Cortex of kidney (tissue), 1 donor: ENCODE measurements at places on chromosomes 2 and 18.

DNA sequence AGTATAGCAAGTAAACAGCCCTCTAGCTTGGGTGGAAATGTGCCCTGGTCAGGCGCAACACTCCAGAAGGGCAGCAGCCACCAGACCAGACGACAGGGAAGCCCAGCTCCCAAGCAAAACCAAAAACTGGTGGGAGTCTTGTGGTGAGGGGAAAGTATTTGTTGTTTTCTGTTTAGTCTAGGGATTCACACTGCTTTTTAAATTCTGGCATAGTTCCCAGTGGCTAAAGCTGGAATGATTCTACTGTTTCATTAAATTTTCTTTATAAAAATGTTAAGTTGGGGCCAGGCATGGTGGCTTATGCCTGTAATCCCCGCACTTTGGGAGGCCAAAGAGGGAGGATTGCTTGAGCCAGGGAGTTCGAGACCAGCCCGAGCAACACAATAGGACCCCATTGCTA, 38.5 kb downstream of the MERTK start:
- no peak for DNase-seq

DNA sequence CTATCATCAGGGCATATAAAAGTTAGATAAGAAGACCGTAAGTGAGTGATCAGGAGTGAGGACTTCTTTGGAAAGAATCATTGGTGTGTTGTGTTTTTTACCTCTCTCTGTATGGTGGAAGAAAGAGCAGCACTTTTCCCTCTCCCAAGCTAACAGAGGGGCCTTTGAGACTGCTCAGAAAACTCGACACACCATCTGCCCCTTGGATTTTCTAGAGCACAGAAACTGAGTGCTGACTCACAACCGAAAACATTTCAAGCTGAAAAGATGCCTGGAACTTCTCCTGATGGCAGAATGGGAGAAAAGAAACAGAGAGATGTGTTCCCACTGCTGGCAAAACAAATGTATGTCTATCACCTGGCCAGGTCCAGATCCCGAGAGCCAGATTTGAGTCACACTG, 156.6 kb downstream of the DNAH7 start:
- no peak for DNase-seq

GRCh38 chr2:218567797-218568189, 358 bp downstream of the USP37 start:
- no peak for DNase-seq

GRCh38 chr2:235325151-235325550, 168.7 kb upstream of the AGAP1 start:
- no peak for DNase-seq

DNA sequence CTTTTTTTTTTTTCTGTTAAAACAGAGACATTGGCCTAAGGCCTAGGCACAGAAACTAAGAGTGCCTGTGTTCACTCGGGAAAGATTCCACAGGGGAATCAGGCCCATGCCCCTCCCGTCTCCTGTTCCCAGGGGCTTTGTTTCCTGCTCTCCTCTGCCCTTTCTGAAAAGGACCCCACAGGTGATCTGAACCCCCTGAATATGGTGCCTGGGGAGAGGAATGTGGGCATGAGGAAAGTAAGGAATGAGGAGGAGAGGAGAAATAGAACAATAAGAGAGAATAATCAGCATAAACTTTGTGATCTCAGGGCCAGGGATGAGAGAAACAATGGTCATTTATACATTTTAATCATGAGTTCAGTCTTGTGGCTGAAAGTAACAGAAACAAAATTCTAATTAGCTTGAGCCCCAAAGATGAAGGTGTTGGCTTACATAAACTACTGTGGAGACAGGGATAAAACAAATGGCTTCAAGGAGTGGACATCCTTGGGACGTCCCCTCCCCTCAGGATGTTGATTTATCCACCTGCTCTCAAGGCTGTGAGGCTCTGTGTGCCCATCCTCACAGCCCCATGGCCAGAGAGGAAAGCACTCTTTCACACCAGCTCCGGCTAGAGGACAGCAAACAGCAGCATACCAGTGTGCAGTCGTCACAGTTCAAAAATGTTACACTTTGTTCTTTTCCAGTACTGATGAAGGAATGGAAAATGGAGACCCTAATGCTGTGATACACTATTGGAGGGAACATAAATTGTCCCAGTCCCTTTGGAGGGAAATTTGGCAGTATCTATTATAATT, 46.4 kb upstream of the MRPL33 start:
- no peak for DNase-seq

GRCh38 chr18:46335534-46336101, 231.4 kb downstream of the HAUS1 start:
- no peak for DNase-seq

- DNase-seq: no peak
Measured at GRCh38 chr2:223052548-223053483, 826 bp downstream of the KCNE4 start.

- DNase-seq: no peak
Measured at GRCh38 chr2:18232731-18233438, 327.6 kb downstream of the RDH14 start.

DNA sequence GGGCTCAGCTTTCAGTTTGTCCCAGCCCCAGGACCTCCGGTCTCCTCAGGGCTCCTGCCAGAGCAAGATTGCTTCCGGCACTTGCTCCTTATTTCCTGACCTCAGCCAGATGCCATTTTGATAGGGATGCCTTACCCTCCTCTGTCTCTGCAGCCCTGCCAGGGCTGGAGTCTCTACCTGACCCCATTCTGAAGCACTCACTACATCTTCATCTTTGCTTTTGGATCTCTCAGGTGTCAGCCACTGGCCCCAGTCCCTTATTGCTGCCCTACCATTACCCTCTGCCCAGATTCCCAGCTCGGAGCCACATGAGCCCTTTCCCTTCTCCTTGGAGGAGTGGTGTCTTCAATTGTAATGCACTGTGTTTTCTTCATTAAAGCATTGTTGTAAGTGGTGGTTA, 17.1 kb downstream of the OSBPL6 start:
- no peak for DNase-seq

- no peak for DNase-seq
Measured at GRCh38 chr2:236752096-236752495, 182.5 kb downstream of the ACKR3 start.

- no peak for DNase-seq
Measured at GRCh38 chr2:48914477-48915089, 159.1 kb upstream of the LHCGR start.

DNA sequence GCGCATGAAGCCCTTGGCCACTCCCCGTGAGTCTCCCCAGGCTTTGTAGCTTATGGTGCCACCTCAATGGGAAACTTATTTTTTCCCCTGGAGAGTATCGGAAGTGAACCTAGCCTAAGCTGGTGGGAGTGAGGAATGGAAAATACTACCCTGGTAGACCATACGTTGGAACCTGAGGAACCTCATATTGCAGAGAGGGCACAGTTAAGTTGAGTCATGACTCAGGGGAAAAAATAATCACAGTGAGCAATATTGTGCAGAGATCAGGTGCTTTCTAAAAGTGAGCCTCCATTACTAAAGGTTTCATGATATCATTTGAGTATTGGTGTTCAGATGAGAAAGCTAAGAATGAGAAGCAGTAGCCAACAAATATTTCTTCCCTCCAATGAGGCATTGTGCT, 360.5 kb upstream of the NT5C1B start:
- no peak for DNase-seq

DNA sequence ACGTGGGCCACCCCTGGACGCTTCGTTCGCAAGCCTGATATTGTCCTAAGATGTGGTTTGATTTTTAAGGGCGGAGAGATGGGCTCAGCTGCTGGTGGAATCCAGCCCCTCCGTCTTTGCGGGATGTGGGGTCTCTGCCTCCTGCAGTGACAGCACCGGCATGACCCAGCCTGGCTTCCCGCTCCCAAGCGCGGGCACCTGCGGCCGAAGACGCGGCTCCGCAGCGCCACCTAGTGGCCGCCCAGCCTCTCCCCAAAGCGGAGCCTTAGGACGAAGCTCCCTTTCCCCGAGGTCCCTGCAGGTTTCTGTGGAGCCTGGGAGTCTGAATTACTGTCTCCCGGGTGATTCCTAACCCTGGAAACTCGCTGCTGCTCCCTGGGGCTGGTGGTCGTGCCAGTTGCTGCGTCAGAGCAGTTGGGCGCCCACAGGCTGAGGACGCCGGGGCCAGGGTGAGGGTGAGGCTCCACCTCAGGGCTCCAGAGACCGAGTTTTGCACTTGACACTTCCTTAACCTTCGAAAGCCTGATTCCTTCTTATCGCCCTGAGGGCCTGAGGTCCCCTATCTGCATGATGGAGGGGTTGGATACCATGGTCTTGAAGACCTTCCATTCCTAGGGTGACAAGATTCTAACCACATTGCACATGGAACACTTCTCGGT, 137.5 kb downstream of the TPO start:
- DNase-seq: no peak

DNA sequence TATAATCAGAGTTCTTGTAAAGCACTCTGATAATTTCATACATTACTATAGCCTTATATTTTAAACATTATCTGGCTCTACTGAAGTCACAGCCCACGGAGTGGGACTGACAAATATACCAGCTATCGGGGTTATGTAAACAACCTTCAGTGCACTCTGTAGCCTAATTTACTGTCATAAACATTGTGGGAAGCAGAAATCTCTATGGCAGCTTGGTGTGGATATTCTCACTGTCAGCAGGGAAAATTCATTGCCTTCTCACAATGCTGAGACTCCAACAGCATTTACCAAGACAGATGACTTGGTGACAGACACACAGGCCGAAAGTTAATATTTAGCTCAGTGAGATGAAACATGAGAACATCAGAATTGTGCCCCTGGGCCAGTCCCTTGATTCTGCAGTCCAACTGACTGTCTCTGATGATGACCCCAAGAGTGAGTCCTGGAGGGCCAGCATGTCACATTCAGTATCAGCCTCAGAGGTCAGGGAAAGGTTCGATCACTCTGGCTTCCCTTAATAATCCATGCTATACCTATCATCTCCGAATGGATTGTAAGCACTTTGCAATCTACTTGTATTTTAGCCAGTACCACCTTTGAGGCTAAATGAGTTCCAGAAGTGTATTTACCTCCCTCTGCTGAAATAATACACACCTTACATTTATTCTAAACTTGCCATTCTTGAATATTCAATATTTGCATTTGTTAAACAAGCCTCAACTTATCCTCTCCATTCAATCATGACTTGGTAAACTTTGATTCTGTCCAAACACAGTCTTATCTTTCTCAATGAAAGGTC, 146.2 kb upstream of the OSR1 start:
- no peak for DNase-seq

DNA sequence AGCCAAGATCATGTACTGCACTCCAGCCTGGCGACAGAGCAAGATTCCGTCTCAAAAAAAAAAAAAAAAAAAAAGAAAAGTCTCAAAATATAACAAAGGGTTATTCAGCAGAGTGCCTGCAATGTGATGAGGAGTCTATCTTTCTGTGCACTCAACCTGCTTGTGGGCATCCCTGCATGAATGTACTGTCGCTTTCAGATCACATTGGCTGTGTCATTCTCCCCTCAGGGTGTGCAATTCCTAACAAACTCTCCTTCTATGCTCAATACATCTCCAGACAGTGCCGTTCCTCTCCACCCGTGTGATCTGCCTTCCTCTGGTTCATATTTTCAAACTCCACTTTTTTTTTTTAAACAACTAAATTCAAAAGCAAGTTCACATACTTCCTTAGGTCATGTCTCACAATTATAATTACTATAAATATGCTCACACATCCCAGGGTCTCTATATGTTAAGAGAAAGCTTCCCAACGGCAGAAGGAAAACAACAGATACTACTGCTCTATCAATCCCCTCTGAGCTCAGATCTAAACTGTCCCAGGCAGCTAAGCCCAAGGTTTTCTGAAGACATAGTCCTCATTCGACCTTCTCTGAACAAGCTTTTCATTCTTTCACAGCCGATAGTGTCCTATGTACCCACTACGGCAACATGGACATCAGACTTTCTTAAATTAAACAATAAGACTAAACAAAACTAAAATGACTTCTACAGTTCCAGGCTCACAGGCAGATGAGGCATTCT, 35.2 kb downstream of the PTMA start:
- no peak for DNase-seq

DNA sequence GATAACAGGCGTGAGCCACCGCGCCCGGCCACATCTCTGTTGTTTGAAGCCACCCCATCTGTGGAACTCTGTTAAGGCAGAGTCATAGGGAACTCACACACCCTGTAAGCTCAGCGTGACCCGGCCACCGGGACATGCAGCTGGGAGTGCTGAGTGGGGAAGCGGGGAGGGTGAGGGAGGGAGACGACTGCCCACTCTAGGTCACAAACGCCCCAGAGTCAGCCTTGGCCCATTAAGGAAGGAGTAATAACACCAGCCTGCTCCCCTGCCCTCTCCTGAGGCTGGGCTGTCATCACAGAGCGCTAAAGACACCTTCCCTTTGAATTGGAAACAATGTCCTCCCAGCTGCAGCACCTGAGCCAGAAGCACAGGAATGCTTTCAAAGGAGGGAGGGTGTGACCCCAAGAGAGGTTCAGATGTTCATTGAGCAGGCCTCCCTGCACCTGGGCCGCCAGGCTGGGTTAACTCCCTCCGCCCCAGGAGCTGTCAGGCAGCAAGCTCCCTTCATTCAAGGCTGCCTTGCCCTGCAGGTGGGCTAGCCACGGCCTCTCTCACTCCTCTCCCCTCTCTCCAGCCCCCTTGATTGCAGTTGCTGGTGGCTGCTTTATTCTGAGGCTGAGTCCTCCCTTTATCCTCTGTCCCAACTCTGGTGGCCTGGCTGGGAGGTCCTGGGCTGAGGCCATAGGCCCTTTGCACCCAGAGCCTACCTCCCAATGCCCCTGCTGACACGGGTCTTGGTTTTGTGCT, 77.2 kb upstream of the HPCAL1 start:
- no peak for DNase-seq

DNA sequence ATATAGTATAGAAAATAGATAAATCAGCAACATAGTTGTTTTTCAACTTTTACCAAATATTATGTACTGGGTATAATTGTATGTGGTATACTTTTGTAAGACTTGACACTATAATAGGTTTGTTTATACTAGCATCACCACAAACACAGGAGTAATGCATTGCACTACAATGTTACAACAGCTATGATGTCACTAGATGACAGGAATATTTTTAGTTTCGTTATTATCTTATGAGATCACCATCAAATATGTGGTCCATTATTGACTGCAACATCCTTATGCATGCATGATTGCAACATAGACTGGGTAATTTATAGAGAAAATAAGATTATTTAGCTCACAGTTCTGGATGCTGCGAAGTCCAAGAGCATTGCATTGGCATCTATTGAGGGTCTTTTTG, 678.4 kb upstream of the ZNF804A start:
- no peak for DNase-seq

DNA sequence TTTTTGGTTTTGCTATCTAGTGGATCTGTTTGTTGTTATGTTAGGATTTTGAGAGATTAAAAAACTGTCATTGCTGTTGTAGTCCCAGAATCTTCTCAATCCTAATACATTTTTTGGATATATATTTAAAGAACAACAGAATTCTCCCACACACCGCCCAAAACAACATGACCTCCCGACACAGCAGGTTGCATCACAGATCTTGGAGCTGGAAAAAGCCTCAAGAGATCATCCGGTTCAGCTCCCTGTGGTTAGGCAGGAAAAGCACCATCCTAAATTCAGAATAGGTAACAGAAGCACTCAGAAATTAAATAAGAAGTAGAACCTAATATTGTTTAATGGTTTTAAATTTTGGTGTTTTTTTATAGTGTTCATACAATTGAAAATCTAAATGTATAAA, 251.4 kb upstream of the STON1 start:
- no peak for DNase-seq
